SHP77 (cell line): ENCODE measurements at places on chromosomes 12 and 14.

DNA sequence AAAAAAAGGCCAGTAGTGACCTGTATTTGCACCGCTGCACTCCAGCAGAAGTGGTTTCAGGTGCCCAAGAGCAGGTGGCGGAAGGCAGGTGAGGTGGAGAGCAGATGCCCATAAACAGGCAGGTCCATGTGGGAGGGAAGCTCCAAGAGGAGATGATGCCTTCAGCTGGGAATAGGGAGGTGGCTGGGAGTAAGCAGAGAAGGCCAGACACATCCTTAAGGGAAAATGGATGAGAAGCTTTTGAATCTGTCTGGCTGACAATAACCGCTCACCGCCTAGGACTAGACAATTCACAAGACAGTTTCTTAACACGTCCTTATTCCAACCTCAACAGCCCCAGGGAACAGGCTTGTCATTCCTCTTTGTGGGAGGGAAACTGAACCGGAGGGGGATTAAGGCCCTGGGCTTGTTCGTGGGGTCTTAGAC lies 43.9 kb upstream of the PLEKHG6 start:
- DNase-seq, result no peak

DNA sequence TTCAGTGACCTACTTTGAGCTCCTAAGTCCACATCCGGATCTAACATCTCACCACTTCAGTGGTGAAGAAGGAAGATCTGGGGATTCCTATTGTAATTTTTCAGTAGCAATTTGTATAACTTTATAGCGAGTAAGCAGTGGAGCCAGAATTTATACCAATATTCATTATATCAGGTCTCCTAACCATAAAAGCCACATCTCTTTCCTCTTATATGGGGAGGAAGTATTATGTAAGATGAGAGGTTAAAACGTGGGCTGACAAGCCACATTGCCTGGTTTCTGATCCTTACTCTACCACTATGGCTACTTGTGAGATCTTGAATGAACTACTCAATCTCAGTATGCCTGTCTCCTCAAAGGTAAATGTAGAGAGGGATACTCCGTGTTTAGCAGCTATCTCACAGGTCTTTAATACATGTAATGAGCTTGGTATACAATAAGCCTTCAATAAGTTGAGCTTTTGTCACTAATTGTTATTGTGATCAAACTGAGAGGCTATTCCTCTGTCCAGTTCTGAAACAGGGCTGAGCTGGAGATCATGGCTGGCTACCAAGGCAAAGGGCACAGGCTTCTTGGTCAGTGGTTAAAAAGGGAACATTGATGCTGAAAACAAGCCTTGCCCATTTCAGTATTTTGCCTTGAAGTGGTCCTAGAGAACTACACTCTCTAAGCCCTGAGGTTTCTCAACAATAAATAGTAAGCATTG lies 3.3 kb upstream of the TMEM117 start:
- no peak for DNase-seq

- no peak for DNase-seq
Observed at GRCh38 chr12:128290938-128291337, 24.0 kb downstream of the TMEM132C start.

DNA sequence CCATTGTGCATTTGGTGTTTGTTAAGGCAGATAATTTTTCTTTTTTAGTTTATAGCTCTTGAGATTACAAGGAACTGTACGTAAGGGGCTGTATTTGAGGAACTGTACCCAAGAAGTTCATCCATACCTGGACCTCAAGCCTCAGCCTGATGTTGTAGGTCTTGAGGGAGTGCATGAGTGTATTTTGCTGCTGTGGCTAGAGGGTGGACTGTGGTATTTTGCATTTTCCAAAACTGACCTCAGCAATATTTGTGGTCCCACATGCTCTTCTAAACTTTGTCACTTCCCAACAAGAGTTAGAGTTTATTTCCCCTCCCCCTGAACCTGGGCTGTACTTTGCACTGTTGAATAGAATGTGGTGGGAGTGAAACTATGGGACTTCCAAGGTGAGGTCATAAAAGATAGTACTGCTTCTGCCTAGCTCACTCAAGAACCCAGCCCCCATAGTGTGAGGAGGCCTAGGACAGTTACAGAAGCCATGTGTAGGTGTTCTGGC lies 42.2 kb upstream of the FBXO33 start:
- no peak for DNase-seq

DNA sequence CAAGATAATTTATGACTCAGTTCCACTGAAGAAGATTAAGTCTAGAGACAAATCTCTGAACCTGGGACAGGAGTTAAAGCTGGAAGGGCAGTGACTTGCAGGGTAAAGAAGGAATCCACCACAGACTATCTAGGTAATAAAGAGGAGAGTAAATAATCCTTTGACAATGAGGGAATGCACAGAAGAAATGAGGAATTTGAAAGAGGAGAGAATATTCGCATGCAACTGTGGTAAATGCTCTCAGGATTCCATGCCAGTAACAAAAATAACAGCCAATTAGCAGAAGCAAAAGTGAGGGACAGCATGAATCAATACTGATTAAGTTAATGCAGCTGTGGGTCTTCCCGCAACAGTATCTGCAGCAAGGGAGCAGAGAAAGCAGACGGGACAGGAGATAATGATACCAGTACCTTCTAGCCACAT lies 77.0 kb downstream of the KITLG start:
- no peak for DNase-seq

- DNase-seq, result no peak
Observed at GRCh38 chr14:95722525-95723190, 8.7 kb upstream of the TCL1A start.
